ENCODE measurements at places on chromosomes 4 and X.

GRCh38 chr4:67929426-67929825 lies 33.9 kb downstream of the TMPRSS11A start:
- DNase-seq = no peak

DNA sequence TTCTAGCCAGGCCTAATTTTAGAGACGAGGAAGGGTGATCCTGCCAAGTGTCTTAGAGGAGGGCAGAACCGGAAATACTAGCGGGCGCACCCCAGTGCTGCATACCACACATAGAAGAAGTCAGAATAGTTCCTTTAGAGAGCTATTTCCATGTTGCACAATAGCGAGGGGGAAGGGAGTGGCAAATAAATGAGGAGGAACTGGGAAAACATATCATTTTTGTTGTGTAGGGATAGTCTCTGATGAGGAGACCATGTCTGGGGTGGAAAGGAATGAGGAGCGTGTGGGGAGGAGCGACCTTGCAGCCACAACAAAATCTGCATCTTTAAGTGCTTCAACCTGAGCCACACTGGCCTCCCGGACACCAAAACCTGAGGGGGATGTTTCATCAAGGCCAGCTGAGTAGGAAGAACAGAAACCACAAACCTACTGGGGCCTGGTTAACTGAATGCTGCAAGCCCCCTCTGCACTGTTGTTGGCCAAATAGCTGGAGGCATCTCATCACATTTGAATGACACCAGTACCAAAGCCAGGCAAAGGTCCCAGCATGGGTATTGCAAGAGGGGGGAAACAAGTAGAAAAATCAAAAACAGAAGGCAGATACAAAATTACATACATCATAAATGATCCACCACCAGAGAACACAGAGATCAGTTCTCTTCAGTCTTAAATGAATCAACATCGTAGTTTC lies 26.7 kb upstream of the C1QTNF7 start:
- no peak for DNase-seq

DNA sequence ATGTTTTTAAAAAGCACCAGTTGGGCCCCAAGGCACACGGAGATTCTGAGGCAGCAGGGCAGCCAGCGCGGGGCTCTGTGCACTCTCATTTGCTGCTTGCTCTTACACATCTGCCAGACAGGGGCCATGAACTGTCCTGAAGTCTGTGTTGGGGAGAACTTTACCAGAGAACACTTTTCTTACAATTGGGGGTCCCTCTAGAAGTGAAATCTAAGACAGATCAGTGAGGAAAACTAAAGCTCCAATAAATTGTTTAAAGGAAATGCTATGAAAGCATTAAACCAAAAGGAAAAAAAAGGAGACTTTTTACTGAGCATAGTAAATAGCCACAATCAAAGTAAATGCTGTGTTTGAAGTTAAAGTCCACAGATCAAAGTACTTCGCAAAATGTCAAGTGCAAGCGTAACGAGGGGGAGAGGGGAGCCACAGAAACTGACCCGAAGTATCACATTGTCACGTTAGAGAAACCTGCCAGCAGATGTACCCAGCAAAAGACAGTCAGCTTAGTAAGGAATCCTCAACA lies 37.8 kb downstream of the SORBS2 start:
- no peak for DNase-seq

DNA sequence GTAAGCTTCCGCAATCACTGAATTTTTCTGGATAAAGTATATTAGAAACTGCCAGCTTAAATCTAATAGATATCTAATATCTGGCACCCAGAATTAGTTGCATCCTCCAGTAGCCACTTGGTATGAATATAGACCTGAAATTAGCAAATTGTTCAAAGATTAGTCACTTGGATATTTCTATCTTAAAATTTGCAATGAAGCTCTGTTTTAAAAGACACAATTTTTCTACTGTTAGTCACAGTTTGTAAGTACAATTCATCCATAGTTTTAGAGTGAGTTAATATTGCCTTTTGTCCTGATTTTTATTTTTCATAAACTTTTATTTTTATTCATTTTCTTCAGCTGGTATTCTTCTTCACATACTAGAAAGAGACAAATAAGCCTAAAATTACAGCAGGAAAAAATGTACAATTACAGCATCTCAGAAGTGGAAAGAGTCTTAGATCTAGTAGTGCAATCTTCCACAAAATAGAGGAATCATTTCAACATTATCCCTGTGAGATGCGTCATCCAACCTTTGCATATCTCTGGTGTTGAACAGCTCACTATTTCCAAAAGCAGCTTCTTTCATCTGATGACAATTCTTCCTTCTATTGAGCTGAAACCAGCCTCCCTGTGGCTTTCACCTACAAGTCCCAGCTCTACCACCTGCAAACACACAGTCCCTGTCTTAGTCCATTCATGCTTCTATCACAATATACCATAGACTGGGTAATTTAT lies 190.0 kb upstream of the AR start:
- DNase-seq = no peak

DNA sequence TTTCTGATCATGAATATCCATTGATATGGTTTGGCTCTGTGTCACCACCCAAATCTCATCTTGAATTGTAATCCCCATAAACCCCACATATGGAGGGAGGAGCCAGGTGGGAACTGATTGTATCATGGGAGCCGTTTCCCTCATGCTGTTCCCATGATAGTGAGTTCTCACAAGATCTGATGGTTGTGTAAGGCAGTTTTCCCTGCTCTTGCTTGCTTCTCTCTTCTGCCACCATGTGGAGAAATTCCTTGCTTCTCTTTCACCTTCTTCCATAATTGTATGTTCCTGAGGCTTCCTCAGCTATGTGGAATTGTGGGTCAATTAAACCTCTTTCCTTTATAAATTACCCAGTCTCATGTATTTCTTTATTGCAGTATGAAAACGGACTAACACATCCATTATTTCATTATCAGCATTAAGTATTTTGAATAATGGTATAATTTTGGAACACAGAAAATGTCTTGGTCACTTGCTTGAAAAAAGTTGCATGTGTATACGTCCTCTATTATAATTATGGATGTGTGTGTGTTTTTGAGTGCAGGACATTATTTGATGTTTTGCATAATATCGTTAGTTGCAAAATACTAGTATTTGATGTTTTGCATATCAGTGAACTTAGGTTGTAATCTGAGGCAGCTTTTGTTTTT lies 334.6 kb downstream of the PCDH10 start:
- no peak for DNase-seq

- no peak for DNase-seq
Measured at GRCh38 chr4:56241500-56241899, 145.8 kb downstream of the AASDH start.

- DNase-seq = no peak
Measured at GRCh38 chr4:146329050-146329716, 114.8 kb downstream of the REELD1 start.

DNA sequence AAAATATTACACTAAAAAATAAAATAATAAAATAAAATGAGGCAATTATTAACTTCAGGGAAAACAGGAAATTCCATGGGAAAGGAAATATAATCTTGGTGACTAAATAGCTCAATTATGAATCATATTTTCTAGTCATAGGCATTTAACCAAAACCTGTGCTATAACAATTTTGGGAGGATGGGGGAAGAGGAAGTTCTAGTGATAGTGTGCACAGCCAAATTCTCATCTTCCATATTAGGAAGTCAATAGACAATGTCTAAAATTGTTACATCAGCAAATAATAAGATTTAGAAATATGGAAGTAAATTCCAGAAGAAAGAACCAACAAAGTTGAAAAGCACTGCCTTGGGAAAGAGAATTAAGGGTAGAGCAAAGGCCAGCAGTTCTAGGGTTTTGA lies 2.8 kb downstream of the AWAT2 start:
- no peak for DNase-seq

DNA sequence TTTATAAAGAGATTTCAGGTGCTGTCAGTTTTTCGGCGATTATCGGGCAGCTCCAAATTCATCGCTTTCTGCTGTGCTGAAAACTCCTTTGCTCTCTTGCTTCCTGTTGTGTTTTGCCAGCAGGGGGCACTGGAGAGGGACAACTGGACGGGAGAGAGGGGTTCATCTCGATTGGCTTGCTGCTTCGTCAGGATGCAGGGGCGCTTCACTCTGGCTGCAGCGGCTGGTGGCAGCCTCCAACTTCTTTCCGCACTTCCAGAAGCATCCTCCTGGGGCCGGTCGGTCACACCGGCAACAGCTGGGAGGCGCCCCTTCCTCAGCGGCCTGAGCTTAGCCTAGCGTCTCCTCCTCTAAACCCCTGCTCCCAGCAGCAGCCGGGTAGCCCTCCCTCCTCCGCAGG lies 29.5 kb downstream of the MSL3 start:
- DNase-seq = peak; percentile 46

DNA sequence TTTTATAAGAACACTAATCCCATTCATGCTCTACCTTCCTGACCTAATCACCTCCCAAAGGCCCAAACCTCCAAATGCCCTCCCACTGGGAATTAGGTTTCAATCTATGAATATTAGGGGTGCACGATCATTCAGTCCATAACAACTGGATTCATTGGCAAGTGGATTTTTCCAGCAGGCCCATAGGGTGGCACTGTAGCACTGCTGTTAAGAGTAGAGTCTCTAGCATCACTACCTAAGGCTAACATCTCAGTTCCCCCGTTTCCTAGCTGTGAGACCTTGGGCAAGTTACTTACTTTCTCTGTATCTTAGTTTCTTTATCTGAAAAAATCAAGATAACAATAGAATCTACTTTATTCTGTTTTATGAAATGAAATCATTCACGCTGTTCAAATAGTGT lies 315.8 kb downstream of the STIM2 start:
- no peak for DNase-seq

DNA sequence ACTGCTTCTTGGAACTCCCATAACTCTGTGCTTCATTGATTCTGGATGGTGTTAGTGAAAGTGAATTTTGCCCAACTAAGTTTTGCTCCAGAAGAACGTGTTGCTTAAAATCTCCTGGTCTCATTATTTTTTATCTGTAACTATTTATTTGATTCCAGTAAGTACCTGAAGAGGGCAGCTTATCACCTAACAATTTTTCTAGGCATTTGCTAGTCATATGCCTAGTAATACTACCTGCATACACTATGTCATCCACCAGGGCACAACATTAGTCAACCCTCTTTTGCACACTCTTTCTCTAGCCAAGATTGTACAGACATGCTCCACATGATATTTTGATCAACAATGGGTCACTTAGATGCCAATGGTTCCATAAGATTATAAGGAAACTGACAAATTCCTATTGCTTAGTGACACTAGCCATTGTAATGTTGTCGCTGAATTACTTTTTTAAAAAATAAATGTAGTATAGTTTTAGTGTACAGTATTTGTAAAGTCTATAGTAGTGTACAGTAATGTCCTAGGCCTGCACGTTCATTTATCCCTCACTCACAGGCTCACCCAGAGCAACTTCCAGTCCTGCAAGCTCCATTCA lies 499.9 kb upstream of the AADAT start:
- no peak for DNase-seq

DNA sequence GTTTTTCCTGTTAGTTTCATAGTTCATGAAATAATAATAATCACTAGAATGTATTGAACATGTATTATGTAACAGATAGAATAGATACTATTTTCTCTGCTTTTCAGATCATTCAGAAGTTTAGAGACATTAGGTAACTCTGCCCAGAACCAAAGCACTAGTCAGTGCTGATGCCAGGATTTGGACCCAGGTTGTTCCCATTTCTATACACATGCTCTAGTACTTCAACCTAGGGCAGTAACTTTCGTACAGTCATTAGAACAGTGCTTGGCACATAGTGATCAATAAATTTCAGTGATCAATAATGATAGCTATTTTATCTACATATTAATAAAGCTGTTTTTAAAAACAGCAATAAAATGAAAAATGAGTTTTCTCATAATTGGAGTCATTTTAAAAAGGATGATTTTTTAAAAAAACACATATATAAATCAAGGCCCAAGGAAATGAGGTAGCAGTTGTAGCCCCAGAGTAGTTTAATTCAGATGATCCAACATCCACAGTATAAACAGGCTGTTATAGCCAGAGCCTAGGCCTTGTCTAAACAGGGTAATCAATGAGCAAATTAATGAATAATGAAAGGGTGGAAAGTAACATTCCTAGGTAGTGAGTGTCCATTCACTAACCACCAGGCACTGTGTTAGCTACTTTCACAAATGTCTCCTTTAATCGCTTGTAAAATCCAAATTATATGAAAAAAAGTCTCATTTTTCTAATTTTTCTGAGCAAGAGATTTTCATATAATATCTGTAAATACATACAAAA lies 25.6 kb downstream of the TXK start:
- DNase-seq = no peak

DNA sequence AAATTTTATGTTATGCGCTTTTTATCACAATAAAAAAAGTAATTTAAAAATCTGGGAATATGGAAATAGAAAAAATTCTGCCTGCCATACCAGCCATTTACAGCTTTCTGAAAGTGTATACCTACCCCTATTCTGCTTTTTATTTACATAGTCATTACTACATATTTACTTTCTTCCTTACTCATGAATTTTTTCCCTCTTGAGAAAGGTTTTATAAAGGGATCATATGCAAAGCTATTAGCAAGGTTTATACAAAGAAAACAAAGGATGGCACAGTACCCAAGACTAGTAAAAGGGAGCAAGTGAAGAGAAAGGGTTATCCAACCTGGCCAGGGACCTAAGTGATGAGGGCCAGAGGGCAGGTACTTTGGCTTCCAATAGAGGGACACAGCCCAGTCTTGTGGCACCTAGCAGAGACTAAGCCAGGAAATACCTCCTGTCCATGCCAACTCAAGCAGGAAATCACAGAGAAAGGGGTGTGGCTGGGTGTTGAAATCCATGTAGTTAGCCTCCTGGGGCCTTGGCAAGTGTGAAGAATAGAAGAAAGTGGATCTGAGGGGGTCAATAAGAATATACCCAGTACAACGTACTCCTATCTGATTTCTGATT lies 207.3 kb upstream of the VEGFC start:
- no peak for DNase-seq

DNA sequence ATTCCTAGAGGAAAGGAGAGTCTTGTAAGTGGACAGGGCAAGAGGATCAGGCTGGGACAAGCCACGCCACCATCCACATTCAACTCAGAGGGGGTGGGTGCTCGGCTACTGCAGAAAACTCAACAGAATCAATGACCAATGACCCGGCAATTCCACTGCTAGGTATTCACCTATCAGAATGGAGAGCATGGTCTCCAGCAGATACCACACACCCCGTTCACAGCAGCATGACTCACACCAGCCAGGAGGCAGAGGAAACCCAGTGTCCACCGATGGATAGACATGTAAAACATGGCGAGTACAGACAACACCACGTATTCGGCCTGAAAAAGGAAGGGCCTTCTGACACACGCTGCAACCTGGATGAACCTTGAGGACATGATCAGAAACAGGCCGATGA lies 175.9 kb downstream of the AFAP1 start:
- no peak for DNase-seq

- no peak for DNase-seq
Measured at GRCh38 chrX:96776966-96777365, 92.3 kb downstream of the DIAPH2 start.

- no peak for DNase-seq
Measured at GRCh38 chr4:40749717-40750460, at the start of gene NSUN7. Gene NSUN7, plus strand, starts transcription at chr4:40749955. Its CDS starts 739 bp downstream, at chr4:40750694.

- no peak for DNase-seq
Measured at GRCh38 chr4:26557164-26557563, 26.7 kb upstream of the TBC1D19 start.

- DNase-seq = no peak
Measured at GRCh38 chr4:145643295-145643694, 24.1 kb downstream of the MMAA start.

- DNase-seq = no peak
Measured at GRCh38 chr4:1722551-1723118, 1.3 kb downstream of the TACC3 start.
